ENCODE measurements at places on chromosomes 4 and X.

DNA sequence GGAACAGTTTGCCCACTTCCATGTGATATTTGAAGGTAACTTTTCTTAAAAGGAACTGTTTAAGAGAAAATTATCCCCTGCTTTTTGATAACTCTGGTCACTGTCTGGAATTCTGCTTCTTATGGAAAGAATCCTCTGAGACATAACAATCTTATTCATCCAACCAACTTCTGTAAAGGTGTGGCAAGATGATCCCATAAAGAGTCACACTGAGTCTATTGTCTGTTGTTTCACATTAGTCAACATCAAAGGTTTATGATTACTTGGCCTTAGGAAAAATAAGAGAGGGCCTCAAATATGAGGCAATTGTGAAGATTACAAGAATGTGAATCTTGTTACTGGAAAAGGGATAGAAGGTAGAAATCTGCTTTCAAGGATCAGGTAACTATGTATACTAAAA, 88.0 kb upstream of the MAGEB18 start:
- H3K36me3 ChIP-seq = no peaks in the 10 kb centered on the region
- H3K4me1 ChIP-seq = no peaks in the 10 kb centered on the region
- no peak overlapping the region for H3K27ac ChIP-seq
- H3K27me3 ChIP-seq = no peaks in the 10 kb centered on the region
- no peak for DNase-seq
- H3K4me3 ChIP-seq = no peak overlapping the region

GRCh38 chrX:2650865-2651264, 40.2 kb upstream of the CD99 start:
- no peaks in the 10 kb centered on the region for H3K4me1 ChIP-seq
- H3K36me3 ChIP-seq = no peaks in the 10 kb centered on the region
- H3K27ac ChIP-seq = no peak overlapping the region

DNA sequence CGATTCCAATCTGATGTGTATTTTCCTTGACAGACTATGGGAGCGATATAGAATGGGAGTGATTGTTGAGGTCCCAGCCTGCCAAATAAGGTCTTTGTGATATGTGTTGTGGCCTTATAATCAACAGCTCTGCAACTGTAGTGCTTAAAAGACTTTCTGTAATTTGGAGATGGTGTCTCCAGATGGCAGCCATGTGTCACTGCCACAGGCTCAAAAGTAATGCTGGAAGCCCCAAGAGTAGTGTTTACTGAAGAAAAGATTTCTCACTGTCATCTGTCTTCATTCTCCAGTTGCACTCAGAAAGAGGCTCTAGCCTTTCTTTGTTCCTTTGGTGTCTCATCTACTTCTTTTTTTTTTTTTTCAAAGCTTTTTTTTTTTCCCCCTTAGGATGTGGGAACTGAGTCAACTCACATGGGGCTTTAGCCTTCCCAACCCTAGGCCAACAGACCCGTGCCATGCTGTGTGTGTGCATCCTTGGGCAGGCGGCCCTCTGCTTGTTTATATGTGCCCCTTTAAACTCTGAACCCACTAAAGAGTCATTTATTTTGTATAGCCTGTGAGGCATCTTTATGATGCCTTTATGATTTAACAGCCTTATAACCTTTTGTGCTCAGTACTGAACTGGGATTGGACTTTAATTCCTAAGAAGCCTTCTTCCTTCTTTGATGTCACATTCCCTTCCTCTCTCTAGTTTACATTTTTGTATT, 15.6 kb downstream of the SRPX2 start:
- no peak overlapping the region for H3K27ac ChIP-seq
- no peak overlapping the region for H3K4me3 ChIP-seq
- no peaks in the 10 kb centered on the region for H3K4me1 ChIP-seq
- peak; percentile 52 for DNase-seq
- no peaks in the 10 kb centered on the region for H3K36me3 ChIP-seq

DNA sequence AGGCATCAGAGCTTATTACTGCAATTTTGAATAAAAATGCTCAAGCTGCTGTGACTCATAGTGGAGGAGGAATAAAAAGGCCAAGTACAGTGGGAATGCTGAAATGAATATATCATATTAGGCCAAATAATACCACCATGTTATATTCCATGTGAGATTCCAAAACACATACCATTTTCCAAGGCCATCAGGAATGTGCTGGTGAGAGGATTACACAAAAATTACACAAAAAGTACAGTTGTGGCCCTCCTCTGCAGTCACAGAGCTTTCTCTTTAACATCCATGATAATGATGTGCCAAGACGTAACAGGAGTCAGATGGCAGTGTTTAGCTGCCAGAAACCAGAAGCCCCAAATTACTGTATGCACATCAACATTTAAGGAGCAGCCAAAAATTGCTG, 153.5 kb downstream of the PCDH18 start:
- no peak overlapping the region for H3K4me3 ChIP-seq
- no peak overlapping the region for H3K27ac ChIP-seq
- no peaks in the 10 kb centered on the region for H3K27me3 ChIP-seq
- no peaks in the 10 kb centered on the region for H3K36me3 ChIP-seq
- no peak for DNase-seq
- no peaks in the 10 kb centered on the region for H3K4me1 ChIP-seq

DNA sequence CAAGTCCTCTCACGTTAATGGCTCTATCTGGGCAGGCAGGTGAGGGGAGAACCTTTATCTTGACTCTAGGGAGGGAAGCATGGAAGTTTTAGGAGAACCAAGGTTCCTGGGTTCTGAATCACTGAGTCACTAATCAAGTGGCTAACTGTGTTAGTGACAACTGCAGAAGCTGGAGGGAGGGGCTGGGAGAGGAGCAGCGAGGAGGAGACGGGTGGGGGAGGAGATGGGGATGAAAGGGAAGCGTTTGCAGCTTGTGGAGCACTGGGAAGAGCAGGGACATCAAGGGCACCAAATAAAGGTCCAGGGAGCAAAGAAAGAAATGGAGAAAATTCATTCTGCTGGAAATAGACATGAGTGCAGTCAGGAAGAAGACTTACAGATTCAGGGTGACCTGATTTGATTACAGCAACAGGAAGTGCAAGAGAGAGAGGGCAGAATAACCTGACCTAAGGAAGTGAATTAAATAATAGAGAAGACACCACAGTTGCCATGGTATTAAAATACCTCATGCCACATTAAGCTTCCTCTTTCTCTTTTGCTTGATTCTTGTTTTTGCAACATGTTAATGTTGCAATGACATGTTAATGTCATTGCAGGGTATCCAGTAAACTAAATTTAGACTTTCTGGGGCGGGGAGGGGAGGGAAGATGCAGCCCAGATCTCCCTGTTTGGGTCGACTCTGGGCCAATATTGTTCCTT, 4.5 kb upstream of the SETD7 start:
- H3K27ac ChIP-seq = peak overlapping the region; percentile 35
- no peak for DNase-seq
- H3K27me3 ChIP-seq = no peaks in the 10 kb centered on the region
- no peaks in the 10 kb centered on the region for H3K36me3 ChIP-seq
- no peak overlapping the region for H3K4me3 ChIP-seq
- H3K4me1 ChIP-seq = peaks cover 27% of the 10 kb centered on the region

GRCh38 chrX:150664290-150664689, 28.9 kb upstream of the MTMR1 start:
- H3K27ac ChIP-seq = no peak overlapping the region
- H3K4me1 ChIP-seq = no peaks in the 10 kb centered on the region
- H3K27me3 ChIP-seq = no peaks in the 10 kb centered on the region
- no peak overlapping the region for H3K4me3 ChIP-seq

Measured in Peyer's patch (tissue), 4 donors.